Activated naive CD4-positive, alpha-beta T cell treated with anti-CD3 and anti-CD28 coated beads, Interleukin-2, amount 50 U/mL, for 72 hours (primary cell): ENCODE measurements at places on chromosomes 7 and 10. TPM values are rescaled to one million over a fixed set of nuclear protein-coding genes. Genes with fewer than 3 reads are reported as not detected.

TBC1D12 gene
- not detected for total RNA-seq

PARP12 gene
- 57.6 TPM for total RNA-seq

MSMB gene
- not detected for total RNA-seq

SEM1 gene
- 15.3 TPM for total RNA-seq

HIP1 gene
- total RNA-seq: 7.8 TPM

BCCIP gene
- 88.2 TPM for total RNA-seq

TYSND1 gene
- 6.4 TPM for total RNA-seq

SLC26A3 gene
- not detected for total RNA-seq

SLC25A40 gene
- total RNA-seq: 41.5 TPM

MSS51 gene
- total RNA-seq: 2.3 TPM

TMEM225B gene
- 0.76 TPM for total RNA-seq

HOXA1 gene
- 0.16 TPM for total RNA-seq

PWWP2B gene
- total RNA-seq: 0.64 TPM

IFIT2 gene
- total RNA-seq: 4.9 TPM

GPR26 gene
- total RNA-seq: not detected

GRCh38 chr7:45224832-45225231 is 67.2 kb downstream of the RAMP3 start:
- DNase-seq: no peak

DNA sequence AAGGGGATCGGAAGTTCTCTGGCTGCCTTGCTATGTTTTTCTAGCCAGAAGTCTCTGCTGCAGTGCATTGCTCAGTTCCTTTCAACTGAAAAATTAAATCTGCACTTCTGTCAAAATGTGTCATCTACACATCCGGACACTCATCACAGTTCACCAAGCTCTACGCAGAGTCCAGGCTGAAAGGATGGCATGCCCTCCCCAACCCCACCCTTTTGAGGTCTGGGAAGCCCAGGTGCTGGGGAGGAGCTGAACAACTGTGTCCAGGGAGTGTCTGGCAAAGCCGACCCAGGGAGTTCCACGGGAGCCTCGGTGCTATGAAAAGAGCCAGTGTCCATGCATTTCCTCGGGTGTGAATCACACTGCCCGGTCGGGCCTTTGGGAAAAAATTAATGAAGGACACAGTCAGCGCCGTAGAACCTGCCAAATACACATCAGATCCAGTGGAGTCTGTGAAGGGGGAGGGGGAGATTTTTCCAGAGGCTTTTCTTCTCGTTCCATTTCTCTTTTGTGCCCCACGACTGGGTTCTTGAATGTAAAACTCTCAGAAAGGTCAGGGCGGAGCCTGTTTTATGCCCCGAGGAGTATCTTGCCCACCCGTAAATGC is 757 bp upstream of the PALS2 start:
- DNase-seq: peak; percentile 54

DNA sequence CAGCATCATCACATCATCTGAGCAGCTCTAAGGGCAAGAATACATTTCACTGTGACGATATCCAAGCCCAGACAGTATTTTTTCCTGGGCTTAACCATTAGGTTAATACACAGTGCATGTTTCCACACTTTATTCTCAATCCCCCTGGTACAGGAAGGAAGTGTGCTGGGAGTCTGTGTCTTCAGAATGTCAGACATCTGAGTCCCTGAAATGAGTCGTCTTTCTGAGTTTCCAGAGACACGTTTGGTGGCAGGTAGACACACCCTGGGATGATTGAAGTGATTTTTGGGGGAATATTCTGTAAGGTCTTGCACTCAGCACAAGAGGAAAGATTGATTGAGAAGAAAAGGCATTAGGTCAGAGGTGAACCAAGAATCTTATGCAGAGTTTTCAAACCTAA is 13.1 kb upstream of the SHH start:
- no peak for DNase-seq

GRCh38 chr7:81846398-81846797 is 76.6 kb upstream of the HGF start:
- no peak for DNase-seq

DNA sequence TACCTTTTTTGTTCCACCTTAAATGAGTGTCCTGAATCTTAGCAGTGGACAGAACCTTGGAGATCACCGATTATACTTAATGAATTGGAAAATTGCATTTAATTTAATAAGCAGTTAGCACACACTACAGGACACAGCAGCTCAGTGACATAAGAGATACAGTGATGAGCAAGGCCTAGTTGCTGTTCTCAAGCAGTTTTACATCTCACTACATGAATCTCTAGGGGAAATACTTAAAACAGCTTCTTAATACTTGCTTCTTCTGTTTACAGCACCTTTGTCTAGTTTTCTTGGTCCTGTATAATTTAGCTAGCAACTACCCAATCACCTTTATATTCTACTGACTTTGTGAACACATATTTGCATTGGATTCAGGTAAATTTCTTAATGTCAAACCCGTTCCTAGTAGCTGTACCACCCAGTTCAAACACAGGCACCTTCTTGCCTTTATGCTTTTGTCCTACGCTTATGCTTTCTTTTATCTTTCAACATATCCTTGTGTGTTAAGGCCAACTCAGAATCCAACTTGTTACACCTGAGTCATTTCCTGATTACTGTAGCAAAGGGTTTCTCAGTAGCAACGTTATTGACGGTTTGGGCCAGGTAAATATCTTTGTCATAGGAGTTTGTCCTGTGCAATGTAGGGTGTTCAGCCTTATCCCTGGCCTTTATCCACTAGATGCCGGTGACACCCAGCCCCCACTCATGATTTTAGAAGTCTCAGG is 1.8 kb downstream of the STAM start:
- peak; percentile 21 for DNase-seq

DNA sequence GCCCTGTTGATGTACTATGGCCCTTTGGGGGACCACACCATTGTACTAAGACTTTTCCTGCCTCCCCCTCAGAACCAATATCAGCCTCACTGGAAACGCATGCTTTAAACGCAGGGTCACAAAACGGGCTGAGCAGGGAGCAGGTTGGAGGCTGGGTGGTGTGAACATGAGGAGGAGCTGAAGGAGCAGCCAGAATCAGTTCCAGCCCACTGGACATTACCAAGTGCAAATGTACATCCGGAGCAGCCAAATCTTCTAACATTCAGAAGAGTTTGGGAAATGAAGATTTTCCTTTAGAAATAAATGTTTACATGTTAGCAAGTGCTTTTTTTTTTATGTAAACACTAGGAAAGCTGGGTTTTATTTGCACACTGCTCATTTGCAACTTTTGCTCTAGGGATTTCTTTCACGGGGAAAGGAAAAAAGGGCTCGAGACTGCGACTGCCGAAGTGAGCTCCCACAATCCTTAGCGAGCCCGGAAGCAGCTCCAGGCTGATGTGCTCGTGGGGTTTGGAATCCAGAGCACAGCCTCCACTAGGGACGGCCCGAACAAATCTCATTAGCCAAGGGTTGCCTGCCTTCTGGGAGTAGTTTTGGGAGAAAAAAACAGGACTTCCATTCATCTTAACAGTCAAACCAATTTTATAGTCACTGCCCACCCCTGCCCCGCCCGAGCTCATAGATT is 108.0 kb upstream of the YAE1 start:
- DNase-seq: no peak

- DNase-seq: no peak
These were observed 535.5 kb downstream of the GPAM start for GRCh38 chr10:111648046-111648445.

DNA sequence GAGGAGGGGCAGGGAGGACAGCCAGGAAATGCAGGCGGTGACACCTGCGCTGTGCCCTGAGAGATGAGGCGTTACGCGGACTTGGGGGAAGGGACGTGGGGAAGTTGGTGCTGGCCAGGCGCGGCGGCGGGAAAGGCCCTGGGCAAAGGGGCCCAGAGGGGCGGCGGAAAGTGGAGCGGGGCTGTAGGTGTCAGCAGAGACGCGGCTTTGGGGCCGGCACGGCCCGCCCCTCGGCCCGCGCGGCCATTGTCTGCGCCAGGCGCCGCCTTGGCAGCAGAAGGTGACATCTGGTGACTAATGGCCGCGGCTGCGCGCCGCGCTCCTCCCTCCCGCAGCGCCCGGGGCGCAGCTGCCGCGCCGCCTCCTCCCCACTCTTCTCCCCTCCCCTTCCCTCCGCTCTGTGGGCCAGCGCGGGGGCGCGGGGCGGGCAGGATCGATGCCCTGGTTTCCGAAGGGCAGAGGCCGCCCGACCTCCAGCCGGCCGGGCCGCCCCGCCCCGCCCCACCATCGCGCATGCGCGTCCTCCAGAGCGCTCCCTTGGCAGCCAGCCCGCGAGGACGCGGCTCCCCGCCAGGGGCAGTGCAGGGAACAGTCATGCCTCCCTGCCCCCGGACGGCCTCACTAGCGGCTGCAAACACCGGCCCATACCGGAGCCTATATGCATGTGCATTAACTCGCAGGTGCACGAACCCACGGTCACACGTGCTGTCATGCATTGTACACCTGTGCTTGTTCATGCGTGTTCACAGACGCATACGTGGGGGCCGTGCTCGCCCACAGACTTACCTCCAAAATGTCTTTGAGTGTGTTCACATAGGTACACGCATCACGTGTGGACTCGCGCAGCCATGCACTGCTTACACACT is 269.6 kb downstream of the RPS24 start:
- peak; percentile 97 for DNase-seq

- no peak for DNase-seq
These were observed 143.1 kb downstream of the NPY start for GRCh38 chr7:24427048-24427447.

- DNase-seq: no peak
These were observed 220.8 kb downstream of the ARHGAP21 start for GRCh38 chr10:24502801-24503460.

DNA sequence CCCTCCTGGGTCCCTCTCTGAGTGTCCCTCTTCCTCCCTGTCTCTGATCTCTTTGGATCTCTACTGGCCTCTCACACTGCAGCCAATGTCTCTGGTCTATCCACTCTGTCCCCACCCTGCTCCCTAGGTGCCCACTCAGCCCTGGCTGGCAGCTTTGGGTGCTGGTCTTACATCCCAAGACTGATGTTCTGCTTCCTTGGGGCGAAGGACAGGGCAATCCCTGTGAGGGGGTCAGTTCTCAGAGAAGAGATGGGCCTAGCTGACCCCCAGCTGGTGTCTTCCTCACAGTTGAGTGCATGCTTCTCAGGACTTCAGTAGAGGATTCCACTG is 51.7 kb upstream of the CAMK2B start:
- DNase-seq: no peak

DNA sequence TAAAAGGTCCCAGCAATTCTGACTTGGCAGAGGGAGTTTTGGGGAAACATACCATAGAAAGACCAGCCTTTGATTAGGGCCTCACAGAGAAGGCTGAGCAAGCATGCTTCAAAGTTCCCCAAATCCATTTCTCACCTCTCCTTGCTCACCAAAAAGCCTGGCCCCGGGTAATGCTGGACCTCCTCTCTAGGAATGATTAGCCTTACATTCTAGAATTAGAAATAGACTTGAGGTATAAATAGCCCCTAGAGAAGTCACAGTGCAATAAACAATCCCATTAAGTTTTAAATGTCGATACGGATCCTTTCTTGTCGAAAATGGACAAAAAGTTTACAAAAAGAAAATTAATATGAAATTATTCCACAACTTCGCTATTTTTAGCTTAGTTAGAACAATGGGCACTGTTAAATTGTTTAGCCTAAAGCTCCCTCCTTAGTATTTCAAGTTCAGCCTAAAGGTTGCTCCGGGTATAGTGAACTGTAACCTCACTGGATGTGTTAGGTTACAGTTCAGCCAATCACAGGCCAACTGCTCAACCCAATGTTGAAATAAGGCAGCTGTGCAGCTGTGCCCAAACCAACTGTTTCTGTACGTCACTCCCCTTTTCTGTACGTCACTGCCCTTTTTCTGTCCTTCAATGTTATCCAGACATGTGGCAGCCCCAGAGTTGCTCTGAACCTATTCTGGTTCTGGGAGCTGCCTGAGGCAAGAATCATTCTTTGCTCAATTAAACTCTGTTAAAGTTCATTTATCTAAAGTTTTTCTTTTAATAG is 7.9 kb upstream of the GSDME start:
- no peak for DNase-seq

GRCh38 chr7:41097501-41097900 is 605.4 kb downstream of the INHBA start:
- no peak for DNase-seq

DNA sequence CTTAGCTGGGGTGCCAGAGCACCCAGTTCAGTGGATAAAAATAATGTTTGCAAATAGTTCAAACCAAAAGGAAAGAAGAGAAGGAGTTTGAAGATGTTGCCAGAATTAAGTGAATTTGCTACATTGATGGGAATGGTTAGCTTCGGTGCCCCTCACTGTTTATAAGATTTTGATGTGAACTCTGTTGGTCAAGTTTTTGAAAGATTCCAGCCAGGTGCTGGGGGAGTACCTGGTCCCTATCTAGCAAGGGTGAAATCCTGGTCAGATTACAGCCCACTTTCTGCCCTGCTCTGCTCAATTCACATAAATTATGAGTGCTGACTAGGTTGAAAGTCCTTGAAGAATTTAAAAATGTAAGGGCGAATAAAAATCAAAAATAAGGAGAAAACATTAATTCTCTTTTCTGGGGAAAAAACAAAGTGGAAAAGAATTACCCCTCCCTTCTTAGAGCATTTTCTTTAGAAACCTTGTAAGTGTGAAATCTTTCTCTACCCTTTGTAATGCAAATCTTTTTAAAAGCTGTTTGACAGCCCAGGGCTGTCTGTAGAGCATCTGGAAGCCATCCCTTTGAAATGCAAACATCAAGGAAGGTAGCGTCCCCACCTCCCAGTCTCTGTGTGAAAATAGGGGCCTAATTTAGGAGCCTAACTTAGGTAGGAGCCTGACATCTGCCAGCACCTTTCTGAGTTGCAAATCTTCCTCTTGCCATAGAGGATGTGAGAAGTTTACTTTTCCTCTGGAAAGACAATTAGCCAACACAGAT is 1.4 kb upstream of the GIMAP5 start:
- no peak for DNase-seq

- DNase-seq: no peak
These were observed 34.6 kb downstream of the RHEB start for GRCh38 chr7:151484971-151485707.

- no peak for DNase-seq
These were observed 1.9 kb downstream of the GRID1 start for GRCh38 chr10:86364491-86365345.

- no peak for DNase-seq
These were observed 63.5 kb upstream of the BTBD16 start for GRCh38 chr10:122207596-122207995.
